ENCODE measurements at places on chromosomes 2 and 18. TPM values are rescaled to one million over a fixed set of nuclear protein-coding genes. Genes with fewer than 3 reads are reported as not detected.

TSPYL6 gene
- not detected for total RNA-seq

DNA sequence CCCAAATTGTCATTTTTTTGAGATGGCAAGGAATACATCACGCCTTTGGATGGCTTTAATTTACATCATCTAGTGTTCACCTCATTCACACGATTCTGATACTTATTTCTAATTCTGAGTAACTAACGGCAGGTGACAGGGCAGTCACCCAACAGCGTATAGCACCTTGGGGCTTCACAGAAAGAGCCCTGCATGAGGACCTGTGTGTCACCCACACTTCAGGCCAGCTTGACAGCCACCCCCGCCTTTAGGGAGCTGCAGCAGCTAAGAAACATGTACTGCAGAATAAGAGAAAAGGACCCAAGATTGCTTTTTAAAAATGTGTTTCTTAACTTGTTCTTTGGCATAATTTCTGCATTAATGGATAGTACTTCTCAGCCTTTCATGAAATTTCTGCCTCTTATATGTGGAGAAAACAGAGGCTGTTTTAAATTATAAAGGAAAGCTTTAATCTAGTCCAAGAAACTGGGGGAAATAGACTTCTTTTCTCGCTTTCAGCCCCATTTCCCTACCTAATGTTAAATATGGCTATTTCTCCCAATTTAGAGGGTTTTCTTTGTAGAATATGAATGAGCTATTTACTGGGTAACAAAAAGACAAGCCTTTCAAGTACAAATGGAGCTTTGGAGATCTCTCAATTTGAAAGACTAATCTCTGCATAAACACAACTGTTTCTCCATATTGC, 245.1 kb downstream of the LDLRAD4 start:
- no peak for DNase-seq

- DNase-seq: no peak
Observed at GRCh38 chr18:7807936-7808453, 240.9 kb downstream of the PTPRM start.

- no peak for DNase-seq
Observed at GRCh38 chr18:52163478-52163877, 176.5 kb upstream of the DCC start.

- no peak for DNase-seq
Observed at GRCh38 chr2:229173825-229174359, 97.2 kb downstream of the PID1 start.

DNA sequence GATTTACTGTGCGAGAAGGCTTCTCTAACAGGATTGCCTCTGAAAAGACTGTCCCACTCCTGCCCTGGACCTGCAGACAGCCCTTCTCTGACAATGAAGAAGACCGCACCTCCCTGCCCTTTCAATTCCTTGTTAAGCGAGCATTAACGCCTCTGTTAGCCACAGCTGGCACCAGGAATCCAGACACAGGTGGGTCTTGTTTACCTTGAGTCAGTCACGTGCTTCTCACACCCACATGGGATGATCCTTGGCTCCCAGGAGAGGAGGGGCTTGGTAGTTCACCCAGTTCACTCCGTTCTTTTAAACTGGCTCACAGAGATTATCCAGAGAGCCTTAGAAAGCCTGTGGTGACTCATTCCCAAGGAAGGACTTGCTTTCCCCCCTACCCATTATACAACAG, 410.5 kb upstream of the MEIS1 start:
- DNase-seq: no peak

DNA sequence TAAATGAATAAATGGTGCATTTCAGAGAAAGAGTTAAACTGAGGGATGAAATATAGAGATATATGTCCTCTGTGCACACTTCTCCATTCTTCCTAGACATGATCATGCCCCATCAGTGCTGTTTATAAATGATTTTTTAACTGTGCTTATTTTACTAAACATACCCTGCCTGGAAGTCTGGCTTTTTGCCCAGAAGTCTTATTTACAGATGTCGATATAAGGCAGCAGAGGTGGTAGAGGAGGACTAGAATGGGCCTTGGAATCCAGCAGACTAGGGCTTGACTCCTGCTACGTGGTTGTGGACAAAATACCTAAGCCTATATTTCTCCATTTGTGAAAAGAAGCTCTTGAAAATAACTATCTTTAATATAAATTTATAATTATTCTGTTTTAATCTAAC, 355.5 kb downstream of the RAD51AP2 start:
- no peak for DNase-seq

ANKRD30BL gene
- not detected for total RNA-seq

DNA sequence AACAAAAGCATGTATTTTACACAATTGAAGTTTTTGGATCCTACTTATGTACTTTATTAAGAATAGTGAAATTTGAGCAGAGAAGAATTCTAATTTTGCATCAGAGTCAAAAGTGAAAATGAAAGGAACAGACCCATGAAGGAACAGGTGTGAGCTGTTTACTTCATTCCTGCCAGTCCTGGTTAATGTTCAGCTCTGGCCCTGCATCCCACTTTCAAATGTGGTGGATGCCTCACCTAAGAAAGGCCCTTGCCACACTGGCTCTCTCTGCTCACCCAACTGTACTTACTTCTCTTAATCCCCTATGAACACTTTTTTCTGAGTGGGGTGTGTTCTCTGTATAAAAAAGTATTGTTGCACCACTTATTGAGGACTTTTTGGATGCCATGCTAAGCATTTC, 22.2 kb downstream of the FAM110C start:
- DNase-seq: no peak

DNA sequence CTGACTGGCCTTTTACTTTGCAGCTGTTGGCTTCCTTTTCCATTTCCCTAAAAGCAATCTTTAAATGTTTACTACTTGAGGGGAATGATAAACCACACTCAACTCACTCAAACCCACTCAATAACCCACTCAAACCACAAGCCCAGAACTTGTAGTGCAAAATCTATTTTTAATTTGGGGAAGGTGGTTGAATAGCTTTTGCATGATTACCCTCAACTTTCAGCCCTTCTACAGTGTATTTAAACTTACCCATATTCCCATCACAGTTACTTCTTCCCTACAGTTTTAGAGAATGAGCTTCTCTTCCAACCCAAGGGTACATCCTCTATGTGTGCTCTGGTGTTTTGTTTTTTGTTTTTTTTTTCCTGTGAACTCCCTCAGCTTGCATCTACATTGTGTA, 636.1 kb downstream of the TDRD15 start:
- no peak for DNase-seq

- no peak for DNase-seq
Observed at GRCh38 chr2:119478978-119479295, 45.3 kb downstream of the SCTR start.

GRCh38 chr2:25618676-25619075, 54.7 kb downstream of the DTNB start:
- no peak for DNase-seq

- no peak for DNase-seq
Observed at GRCh38 chr2:155980941-155981560, 351.5 kb downstream of the NR4A2 start.

LAMA3 gene
- 57.5 TPM for total RNA-seq

EDAR gene
- not detected for total RNA-seq

GRCh38 chr2:236593956-236594355, 24.3 kb downstream of the ACKR3 start:
- DNase-seq: no peak

KCTD1 gene
- 9.0 TPM for total RNA-seq

LHCGR gene
- 13.1 TPM for total RNA-seq

DNA sequence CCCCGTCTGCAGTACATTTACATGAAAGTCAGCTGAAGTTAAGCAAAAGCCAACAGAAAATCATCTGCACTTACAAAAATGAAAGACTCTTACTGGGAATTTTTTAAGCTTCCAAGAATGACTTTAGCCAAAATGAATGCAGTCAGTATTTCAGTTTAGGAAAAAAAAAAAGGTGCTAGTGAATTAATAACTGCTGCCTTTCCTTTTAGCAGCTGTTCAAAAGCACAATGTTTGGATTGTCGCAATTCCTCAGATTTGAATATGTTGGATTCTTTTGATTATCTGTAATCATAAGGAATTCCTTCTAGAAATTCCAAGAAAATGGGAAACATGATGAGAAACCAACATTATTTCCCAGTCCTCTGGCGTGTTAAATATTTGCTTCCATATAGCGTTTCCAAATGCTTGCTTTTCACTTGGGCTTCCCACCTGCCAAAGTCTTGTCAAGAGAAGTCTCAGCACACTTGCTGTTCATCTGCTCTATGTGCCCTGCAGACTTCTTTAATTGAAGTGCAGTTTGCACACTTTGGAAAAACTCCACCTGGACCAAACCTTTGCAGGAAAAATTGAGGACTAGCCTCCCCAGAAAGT, 653.0 kb upstream of the SLC39A10 start:
- DNase-seq: no peak

DNA sequence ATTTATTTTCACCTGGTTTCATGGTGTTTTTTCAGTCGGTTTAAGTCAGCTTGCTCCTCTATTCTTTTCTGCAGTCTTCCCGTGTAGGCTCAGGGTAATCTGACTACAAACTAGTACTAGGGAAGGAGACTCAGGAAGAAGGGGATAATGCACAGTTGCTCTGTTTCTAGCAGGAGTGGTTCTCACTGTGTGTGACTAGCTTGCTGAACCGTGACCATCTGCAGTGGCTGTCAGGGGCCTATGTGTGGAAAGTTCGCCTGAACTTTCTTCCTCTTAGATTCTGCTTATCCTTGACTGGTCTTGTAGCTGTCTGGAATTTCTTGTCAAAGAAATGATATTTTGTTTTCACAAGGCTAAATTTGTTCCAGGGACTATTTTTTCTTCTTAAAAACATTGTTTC, 46.3 kb upstream of the AQP4 start:
- no peak for DNase-seq

ARPC2 gene
- 357 TPM for total RNA-seq

DNA sequence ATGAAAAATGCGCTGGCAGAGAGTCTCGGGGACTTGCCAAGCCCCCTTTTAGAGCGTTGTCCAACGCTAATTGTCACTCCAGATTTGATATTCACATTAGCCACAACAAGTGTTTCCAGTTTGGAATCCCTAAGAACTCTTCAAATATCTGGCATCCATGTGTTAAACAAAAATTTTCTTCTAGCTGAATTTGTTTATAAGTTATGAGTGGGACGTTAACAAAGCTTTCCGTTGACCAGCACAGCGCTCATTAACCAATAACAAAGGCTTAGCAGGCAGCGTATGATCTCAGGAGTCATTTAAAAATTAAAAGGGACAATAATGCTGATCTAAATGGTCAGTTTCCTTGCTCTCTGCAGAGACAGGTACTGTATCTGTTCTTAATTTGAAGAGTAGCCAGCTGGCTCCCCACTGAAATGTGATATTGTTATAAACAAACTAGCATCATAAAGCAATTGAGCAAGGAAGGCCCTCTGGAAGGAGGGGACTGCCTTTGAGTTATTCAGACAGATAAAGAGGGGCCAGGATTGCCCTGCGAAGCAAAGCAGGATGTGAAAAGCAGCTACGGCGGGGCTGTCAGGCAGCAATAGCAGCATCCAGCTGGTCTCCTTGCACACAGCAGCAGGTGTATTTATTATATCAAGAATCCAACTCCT, 337.2 kb upstream of the SALL3 start:
- DNase-seq: no peak

- DNase-seq: no peak
Observed at GRCh38 chr2:97688062-97688827, 18.7 kb downstream of the C2orf92 start.

SPATA3 gene
- not detected for total RNA-seq

DNA sequence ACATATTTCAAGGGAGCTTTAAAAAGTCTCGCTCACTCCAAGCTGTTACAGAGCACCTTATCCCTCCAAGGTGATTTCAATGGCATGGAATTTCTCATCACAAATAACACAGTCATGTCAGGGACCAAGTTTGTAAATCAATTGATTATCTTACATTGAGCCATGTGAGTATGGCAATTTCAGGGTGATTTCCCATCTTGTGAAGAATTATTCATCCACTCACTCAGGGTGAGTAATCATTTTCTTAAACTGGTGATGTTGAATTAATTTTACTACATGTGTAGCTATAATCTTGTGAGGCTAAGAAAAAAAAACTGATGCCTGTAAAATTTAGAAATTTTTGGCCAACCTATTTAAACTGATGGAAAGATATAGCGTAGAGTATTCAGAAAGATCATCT, 3.3 kb upstream of the ABCA12 start:
- no peak for DNase-seq

CHAC2 gene
- 7.2 TPM for total RNA-seq

All from omental fat pad (tissue), 4 donors.